ENCODE measurements at places on chromosomes 5 and 9.

DNA sequence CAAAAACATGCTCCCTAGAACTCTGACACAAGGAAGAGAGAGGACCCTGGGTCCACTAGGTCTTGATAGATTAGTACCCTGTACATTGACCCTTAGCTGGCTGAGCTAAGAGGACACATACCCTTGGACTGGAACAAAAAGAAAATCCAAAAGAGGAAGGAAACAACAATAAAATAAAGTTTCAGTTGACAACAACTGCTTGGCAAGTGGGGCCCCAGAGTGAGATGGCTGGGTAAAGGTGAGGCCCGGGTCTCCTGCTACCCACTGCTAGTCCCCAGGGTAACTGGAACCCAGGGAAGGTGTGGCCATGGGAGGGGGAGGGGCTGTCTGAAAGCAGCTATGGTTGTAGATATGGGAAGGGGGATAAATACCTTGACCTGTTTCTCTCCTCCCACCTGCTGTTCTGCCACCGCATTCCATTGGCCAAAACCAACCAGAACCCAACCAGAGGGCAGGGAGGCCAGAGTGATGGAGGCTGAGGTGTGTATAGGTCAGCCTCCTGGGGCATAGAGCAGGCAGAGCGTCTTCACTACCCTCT, 11.7 kb downstream of the TAL2 start:
- DNase-seq = no peak

GRCh38 chr9:114864471-114864870, 58.6 kb upstream of the TNFSF15 start:
- no peak for DNase-seq

DNA sequence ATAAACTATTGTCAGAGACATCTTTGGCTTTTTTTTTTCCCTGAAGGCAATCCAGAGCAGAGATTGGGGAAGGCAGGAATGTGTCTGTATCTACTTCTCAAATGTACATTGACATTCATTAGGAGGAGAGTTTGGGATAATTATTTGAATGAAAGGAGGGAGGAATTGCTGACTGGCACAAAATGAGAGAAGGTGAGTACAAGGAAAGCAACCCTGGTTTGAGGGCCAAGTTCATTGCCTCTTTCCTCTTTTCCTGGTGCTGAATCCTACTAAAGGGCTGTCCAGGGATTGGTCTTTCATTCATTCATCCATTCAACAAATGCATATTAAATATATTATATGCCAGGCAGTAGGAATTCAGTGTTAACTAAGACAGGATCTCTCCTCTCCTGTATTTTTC, 18.8 kb upstream of the ANKHD1 start:
- no peak for DNase-seq

GRCh38 chr9:19440823-19441580, 32.2 kb downstream of the ACER2 start:
- no peak for DNase-seq

- no peak for DNase-seq
These were observed 15.1 kb upstream of the LCP2 start for GRCh38 chr5:170312666-170313065.

DNA sequence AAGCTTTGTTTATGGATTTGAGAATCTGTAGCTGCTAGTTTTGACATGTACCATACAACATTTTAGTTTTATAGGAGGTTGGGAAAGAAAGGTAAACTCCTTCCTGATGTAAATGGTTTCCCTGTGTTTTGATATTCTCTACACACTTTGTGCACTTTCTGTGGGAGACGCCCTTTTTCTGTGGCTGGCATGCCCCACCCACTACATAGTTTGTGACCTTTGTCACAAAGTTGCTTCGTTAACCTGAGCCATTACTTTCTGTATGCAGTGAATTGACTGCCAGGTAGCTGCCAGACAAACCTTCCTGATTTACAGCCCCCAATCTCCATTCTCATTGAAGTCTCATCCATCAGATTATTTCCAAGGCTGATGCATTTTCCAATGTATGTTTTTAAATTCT, 90.6 kb downstream of the NLN start:
- no peak for DNase-seq

DNA sequence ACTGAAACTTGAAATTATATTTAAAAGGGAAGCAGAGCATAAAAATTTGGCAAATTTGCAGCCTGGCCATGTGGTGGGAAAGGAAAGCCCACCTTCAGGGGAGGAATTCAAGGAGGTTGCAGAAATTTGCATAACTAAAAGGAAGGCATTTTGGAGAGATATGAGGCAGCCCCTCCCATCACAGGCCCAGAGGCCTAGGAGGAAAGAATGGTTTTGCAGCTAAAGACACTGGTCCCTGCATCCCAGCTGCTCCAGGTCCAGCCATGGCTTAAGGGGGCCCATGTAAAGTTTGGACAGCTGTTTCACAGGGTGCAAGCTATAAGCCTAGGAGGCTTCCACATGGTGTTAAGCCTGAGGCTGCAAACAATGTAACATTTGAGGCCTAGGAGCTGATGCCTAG, 212.5 kb downstream of the NNT start:
- DNase-seq = no peak

GRCh38 chr5:89597878-89598277, 714.9 kb upstream of the MEF2C start:
- no peak for DNase-seq

- DNase-seq = no peak
These were observed 108.7 kb downstream of the MUSK start for GRCh38 chr9:110777196-110777875.

GRCh38 chr9:93023521-93023815, 35.0 kb upstream of the SUSD3 start:
- DNase-seq = no peak

GRCh38 chr5:55520117-55520839, 14.5 kb downstream of the PLPP1 start:
- no peak for DNase-seq

- DNase-seq = no peak
These were observed 72.3 kb upstream of the PRLR start for GRCh38 chr5:35302544-35302943.

- no peak for DNase-seq
These were observed 45.0 kb upstream of the CDKN2B start for GRCh38 chr9:22054076-22054475.

GRCh38 chr5:144275329-144275728, 104.7 kb downstream of the KCTD16 start:
- DNase-seq = no peak

DNA sequence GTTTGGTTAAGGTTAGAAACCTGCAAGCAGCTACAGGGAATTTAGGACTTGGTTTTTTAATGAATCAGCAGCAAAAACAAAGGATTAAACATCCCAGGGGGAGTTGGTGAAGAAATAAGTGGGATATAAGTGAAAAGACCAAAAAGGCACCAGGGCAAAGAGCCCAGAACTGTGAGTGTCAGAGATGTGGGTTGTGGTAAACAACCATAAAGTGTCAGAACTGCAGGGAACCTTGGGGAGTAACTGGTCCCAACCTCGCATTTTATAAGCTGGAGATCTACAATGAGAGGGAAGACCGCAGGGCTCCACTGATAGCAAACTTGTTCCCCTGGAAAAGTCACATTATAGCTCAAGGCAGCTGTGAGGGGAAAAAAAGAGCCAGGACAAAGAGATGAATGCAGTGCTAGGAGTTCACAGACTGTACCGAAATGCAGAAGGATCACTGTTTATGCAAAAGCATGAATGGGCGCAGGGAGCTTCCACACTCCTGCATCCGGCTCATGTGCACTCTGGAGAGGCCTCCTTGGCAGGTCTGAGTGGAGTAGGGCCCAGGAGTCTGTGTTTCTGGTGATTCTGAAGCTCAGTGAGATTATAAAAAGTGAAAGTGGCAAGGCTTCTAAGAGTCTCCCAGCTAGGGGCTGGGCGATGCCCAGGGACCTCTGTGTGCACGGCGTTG, 156.3 kb downstream of the GOLPH3 start:
- DNase-seq = no peak

GRCh38 chr5:39423331-39423751, 1.4 kb downstream of the DAB2 start:
- no peak for DNase-seq

- no peak for DNase-seq
These were observed 59.3 kb downstream of the TRIO start for GRCh38 chr5:14202462-14202861.

- no peak for DNase-seq
These were observed 807.0 kb downstream of the TLE4 start for GRCh38 chr9:80378669-80379293.

DNA sequence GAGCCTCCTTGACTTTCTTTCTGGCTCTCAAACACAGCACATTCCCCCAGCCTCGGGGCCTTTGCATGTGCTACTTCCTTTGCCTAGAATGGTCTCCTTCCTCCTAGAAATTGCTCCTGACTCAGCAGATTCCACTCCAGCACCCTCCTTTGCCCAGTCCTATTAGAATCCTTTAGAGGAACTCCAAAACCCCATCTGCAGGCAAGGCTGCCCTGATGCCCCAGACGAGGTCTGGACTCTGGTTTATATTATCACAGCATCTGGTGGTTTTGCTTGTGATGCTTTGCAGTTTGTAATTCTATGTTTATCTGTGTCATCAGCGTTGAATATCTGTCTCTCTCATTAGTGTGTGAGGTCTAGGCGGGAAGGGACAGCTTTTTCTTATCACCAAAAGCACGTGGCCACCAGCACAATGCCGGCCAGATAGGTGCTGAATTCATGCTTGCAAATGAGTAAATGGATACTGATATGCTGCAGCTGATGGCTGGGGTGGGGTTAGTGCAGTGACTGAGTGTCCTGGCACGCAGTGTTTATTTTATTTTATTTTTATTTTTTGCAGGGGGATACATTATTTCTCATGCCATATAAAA, 30.0 kb upstream of the ANKH start:
- DNase-seq = no peak

- DNase-seq = no peak
These were observed 45.0 kb downstream of the MRPL36 start for GRCh38 chr5:1754531-1755220.

- DNase-seq = no peak
These were observed 2031.7 kb downstream of the EFNA5 start for GRCh38 chr5:105639068-105639467.

- no peak for DNase-seq
These were observed 166.1 kb downstream of the MACROH2A1 start for GRCh38 chr5:135232958-135233357.

- no peak for DNase-seq
These were observed 69.0 kb downstream of the DAB2IP start for GRCh38 chr9:121720311-121721057.

GRCh38 chr9:107612136-107612535, 122.6 kb upstream of the KLF4 start:
- no peak for DNase-seq

- no peak for DNase-seq
These were observed 308.0 kb upstream of the RPS23 start for GRCh38 chr5:82586181-82586580.

GRCh38 chr5:72271702-72272101, 48.3 kb downstream of the MRPS27 start:
- DNase-seq = no peak

GRCh38 chr5:170427672-170428236, 38.6 kb upstream of the KCNMB1 start:
- no peak for DNase-seq

DNA sequence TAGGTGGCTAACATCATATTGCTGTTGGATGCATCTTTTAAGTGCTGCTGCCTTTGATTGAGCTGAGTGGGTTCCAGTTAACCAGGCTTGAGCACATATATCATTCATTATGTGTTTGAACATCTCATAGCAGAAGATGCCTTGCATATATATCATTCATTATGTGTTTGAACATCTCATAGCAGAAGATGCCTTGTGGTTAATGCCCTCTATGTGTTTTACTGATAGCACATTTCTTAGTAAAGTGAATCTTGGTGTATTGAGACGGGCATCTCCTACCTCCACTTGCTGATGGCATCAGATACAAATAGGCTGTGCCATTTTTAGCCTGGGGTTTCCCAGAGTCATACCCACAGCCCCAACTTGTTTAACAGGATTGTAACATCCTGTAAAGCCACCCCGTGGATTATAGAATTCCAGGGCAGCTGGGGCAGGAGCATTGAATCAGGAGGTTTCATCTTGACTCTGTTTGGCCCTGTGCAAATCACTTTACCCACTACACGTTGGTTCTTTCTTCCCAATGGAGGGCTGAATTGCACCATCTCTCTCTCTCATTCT, 26.5 kb downstream of the MTAP start:
- DNase-seq = no peak

DNA sequence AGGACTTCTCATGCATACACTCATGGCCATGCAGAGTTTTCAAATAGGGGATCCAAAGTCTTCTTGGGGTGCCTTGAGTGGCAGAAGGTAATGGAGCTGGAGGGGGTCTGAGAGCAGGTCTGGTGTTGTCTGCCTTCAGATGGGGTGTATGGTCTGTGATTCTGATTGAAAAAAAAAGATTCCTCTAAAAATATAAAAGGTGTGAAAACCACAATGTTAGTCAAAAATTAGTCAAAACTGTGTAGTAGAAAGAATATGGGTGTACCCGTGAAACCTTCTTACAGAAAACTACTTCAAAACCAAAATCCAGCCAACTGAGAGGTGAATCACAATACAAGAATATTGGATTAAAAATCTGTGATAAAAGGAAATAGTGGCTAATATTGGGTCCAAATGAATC, 20.1 kb downstream of the DOCK2 start:
- no peak for DNase-seq

GRCh38 chr9:35085078-35085477, 5.3 kb upstream of the FANCG start:
- no peak for DNase-seq

- no peak for DNase-seq
These were observed 1.4 kb downstream of the PBX3 start for GRCh38 chr9:125748446-125749099.

DNA sequence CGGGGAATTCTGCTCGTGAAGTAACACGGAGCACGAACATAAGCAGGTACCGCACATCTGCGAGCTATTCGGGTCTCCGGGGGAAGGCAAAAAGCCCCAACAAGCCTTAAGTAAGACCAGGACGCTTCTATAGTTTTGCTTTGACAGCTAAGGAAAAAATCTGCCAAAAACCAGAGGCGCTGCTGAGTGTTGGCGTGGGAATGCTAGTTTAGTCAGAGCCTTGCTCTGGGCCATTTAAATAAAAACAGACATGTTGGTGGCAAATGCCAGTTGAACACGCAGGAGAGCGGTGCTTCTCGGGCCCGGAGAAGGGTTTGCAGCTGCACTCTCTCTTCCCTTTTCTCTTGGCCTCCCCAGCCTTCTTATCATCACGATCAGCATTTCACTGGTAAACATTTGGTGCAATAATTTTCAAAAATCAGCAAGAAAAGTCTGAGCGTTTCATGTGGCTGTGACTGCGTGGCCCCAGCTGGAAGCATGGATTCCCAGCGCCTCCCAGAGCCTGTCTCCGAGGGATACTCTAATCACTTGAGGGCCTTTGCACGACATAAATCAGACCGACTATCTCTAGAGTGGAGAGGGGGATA, 6.4 kb upstream of the NOTCH1 start:
- DNase-seq = no peak
